ENCODE measurements at places on chromosomes 13 and 19.

DNA sequence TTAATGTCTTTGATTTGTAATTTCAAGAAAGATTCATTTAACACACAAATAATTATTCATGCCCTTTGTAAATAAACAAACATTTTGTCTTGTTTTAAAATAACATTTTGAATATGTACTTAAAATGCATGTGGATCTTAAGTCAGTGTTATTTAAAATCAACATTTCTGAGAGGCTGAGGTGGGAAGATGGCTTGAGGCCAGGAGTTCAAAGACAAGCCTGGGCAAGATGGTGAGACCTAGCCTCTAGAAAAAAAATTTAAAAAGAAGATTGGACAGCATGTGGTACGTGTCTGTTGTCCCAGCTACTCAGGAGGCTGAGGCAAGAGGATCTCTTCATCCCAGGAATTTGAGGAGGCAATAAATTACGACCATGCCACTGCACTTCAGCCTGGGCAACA, 1268.2 kb downstream of the SLITRK1 start:
- ATAC-seq: no peak

DNA sequence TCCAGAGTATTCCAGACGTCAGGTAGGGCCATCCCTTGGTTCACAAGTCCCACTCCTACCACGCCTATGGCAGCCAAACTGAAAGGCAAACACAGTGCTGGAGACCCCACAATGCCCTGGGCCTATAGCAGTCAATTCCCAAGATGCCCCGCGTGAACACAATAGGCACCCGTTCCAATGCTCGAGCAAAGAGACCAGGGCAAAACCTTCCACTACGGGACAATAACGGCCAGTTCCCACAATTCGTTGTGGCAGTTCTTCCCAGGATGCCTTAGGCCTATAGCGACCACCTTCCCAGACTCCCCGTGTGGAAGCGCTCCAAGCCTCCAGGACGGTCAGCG, 538 bp downstream of the ZNF428 start:
- peak; percentile 17 for ATAC-seq

- peak; percentile 70 for ATAC-seq
Measured at GRCh38 chr19:5891938-5892771, 11.4 kb downstream of the NDUFA11 start.

- ATAC-seq: peak; percentile 91
Measured at GRCh38 chr19:33117501-33117900, 14.4 kb upstream of the WDR88 start.

GRCh38 chr13:93004919-93005318, 221.7 kb upstream of the GPC6 start:
- ATAC-seq: no peak

DNA sequence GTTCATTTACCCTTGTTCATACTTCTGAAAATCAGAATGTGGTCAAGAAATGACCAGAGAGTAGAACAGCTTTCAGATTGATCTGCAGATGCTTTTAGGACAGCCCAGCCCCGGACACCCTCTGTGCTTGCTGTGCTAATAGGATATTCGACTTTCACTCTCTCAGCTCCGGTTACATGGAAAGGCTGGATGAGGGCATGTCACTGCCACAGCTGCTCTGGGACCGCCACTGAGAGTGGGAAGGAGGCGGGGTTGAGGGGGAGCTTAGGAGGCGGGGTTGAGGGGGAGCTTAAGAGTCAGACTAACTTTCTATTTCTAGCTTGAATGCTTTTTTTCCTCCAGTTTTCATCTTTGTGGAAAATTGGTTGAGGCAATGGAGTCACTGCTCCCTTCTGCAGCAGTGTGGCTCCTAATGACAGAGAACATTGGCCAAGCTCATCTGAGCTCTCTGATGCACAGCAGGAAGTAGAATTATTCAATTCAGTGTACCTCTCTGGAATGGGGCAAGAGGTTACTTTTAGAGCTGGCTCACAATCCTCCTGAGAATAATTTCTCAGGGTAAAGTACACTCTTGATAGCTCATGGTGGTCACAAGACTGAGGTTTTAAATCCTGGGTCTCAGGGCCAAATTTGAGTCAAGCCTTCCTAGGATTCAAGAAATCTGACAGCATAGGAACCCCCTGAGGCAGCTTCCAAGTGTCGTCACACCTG, 74.6 kb upstream of the NPAS1 start:
- peak; percentile 96 for ATAC-seq

- ATAC-seq: peak; percentile 33
Measured at GRCh38 chr13:29143847-29144246, 323.7 kb downstream of the MTUS2 start.

- peak; percentile 60 for ATAC-seq
Measured at GRCh38 chr19:38736036-38736412, 8.2 kb downstream of the CAPN12 start.

- ATAC-seq: no peak
Measured at GRCh38 chr19:40445780-40446262, 1.7 kb upstream of the SERTAD3 start.

GRCh38 chr13:111174377-111175114, 59.4 kb downstream of the ARHGEF7 start:
- ATAC-seq: no peak

DNA sequence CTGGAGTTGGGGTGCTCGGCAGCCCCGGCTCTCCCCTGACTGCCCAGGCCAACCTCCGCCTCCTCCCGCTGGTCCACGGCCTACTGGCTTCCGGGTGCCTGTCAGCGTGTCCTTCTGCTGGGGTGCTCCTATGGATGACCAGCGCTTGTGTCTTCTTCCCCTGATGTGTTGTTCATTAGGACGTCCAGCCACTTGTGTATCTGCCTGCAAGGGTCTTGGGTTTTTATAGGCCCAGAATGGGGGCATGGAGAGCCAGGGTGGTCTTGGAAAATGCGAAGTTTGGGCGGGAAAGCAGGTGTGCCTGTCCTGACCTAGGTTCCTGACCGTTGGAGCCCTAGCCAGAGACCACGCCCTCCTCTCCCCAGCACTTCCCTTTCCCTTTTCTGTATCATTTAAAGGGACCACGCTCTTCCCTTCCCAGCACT, 139.8 kb downstream of the SLITRK5 start:
- ATAC-seq: no peak

GRCh38 chr13:112509190-112509589, 78.8 kb downstream of the TUBGCP3 start:
- ATAC-seq: no peak

DNA sequence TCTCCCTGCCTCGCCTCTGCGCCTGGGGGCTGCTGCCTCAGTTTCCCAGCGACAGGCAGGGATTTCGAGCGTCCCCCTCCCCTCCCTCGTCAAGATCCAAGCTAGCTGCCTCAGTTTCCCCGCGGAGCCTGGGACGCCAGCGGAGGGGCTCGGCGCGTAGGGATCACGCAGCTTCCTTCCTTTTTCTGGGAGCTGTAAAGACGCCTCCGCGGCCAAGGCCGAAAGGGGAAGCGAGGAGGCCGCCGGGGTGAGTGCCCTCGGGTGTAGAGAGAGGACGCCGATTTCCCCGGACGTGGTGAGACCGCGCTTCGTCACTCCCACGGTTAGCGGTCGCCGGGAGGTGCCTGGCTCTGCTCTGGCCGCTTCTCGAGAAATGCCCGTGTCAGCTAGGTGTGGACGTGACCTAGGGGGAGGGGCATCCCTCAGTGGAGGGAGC, 722 bp upstream of the ICAM1 start:
- no peak for ATAC-seq

- peak; percentile 7 for ATAC-seq
Measured at GRCh38 chr19:4359627-4360000, 16.3 kb downstream of the MPND start.

Measured in motor neuron (in vitro differentiated cells).